IMR-90 (cell line): ENCODE measurements at places on chromosomes 16 and 17. TPM values are rescaled to one million over a fixed set of nuclear protein-coding genes. Genes with fewer than 3 reads are reported as not detected.

DNA sequence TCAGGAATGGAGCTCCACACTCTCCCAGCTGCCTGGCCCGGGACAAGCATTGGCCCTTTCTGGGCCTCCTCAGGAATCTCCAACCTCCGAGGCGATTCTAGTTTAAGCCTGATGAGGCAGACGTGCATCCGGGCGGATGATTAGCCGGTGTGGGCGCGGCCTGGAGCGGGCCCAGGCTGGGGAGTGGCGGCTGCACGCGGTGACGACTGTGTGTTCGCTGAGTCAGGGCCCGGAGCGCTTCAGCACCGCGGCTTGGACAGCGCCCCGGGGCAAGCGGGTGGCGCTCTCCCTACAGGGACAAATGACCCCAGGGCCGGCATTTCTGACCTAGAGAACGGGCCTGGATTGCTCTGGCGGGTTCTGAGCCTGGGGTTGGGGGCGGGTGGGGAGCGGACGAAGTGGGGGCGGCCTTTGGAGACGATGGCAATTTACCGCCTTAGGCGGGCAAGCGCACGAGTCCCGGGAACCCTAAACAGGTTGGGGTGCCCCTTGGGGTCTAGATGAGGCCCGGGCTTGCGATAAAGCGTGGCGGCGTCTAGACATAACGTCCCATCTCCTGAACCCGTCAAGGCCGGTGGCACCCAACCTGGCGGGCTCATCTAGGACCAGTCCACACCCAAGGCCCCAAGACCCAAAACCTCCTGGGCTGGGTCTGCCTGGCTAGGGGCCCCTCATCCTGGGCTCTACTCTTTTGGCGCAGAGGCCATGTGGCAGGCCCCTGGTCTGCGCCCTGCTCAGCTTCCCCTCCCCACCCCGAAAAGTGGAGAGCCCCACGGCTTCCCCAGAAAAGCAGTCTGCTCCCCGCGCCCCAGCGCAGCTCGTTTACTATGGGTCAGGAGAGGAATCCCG, 22.3 kb upstream of the ZNHIT3 start:
- no peaks in the 10 kb centered on the region for H3K36me3 ChIP-seq
- no peak overlapping the region for H3K27ac ChIP-seq
- H3K4me3 ChIP-seq = no peak overlapping the region
- peak; percentile 67 for DNase-seq
- no peaks in the 10 kb centered on the region for H3K4me1 ChIP-seq
- H3K27me3 ChIP-seq = peaks cover 7% of the 10 kb centered on the region

GRCh38 chr17:14437176-14437575, 136.3 kb downstream of the HS3ST3B1 start:
- H3K4me3 ChIP-seq = no peak overlapping the region
- no peak for DNase-seq
- no peaks in the 10 kb centered on the region for H3K36me3 ChIP-seq
- H3K4me1 ChIP-seq = no peaks in the 10 kb centered on the region
- no peak overlapping the region for H3K27ac ChIP-seq

GRCh38 chr17:40490289-40490853, 11.1 kb downstream of the TNS4 start:
- H3K27me3 ChIP-seq = no peaks in the 10 kb centered on the region
- H3K27ac ChIP-seq = peak overlapping the region; percentile 49
- H3K36me3 ChIP-seq = no peaks in the 10 kb centered on the region
- DNase-seq = peak; percentile 81

- no peaks in the 10 kb centered on the region for H3K27me3 ChIP-seq
- no peak for DNase-seq
- H3K4me3 ChIP-seq = no peak overlapping the region
- H3K36me3 ChIP-seq = no peaks in the 10 kb centered on the region
- no peaks in the 10 kb centered on the region for H3K4me1 ChIP-seq
Measured at GRCh38 chr16:73764321-73764720, 532.3 kb upstream of the PSMD7 start.

DNA sequence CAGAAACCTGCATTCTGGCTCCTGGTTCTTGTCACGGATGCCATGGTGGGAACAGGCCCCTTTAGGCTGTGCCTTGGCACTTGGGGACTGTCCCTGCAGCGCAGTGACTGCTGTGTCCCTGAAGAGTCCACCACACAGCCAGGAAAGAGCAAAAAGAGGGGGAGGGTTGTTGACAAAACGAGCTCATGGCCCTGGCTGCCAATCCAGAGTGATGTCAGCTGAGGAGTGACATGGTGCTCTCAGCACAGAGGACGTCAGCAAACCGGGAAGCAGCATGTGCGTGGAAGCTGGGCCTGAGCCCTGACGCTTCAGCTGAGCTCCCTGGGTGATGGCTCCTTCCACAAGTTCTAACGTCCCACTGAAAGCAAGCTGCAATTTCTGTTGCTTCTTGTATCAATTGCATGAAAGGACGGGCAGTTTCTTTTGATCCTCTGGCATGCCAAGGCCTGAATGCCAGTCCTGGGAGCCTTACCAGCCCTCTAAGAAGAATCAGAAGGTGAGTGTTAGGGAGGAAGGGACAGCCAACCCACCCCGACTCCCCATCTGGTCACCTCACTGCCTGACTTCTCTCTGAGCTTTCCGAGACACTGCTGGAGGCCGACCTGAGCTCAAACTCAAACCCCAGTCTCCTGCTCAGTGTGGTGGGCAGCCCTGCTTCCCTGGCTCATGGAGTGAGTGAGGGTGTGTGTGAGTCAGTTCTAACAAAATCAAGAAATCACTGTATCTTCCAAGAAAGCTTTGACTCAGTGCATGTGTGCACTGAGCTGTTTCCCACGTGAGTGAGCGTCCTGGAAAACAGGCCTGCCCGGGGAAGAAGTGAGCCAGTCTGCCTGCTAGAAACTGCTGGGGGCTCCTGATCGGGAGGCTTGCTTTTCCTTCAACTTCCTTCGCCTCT, 14.7 kb upstream of the WNT3 start:
- no peaks in the 10 kb centered on the region for H3K4me1 ChIP-seq
- no peak overlapping the region for H3K4me3 ChIP-seq
- H3K27me3 ChIP-seq = peaks cover 21% of the 10 kb centered on the region; the same call in 1 of the 2 replicates
- no peak overlapping the region for H3K27ac ChIP-seq

DNA sequence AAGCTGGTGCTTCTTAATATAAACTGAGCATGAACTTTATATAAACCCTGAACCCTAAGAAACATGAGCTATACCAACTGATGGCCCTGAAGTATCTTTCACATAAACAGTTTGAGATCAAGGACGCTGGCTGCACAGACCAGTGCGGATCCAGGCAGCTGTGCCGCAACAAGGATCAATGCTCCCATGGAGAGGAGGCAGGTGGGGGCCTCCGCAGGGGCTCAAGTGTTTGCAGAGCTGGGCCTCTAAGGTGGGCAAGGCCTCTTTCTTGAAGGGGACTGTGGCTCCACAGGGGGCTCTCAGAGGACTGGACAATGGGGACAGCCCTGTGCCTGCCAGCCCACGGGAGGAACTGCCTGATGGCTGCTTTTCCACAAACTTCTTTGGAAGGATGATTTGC, 46.0 kb downstream of the NDEL1 start:
- no peak for DNase-seq
- H3K4me3 ChIP-seq = no peak overlapping the region
- no peak overlapping the region for H3K27ac ChIP-seq
- no peaks in the 10 kb centered on the region for H3K27me3 ChIP-seq
- H3K36me3 ChIP-seq = peaks cover 64% of the 10 kb centered on the region

DNA sequence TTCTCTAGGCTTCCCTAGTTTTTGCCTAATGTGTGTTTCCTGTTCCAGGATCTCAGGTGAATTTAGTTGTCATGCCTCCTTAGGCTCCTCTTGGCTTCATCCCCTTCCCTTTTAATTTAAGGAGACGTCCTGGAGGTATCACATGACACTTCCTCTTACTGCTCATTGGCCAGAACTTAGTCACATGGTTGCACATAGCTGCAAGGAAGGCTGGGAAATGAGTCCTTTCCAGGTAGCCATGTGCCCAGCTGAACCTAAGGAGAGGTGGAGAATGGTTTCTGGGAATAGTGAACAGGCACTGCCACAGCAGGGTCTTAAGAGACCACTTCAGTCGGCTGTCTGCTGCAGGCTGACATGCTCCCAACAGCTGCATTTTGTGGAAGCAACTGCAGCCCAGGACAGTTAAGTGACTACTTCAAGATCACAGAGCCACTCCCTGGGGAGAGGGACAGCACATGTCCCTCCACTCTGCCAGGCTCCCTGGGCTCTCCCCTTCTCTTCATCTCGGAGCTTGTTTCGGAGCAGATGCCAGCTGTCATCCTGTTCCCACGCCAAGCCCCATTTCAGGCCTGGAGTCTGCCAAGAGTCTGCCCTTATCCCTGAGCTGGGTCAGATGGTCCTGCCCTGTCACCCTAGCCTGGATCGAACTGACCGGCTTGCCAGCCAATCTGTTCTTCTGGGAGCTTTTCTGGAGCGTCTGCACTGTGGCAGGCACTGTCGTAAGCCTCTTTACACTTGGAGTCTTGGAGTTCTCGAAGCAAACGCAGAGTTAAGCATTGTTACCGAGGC, 81.4 kb upstream of the FOXF1 start:
- no peak overlapping the region for H3K27ac ChIP-seq
- H3K27me3 ChIP-seq = no peaks in the 10 kb centered on the region; the same call in 1 of the 2 replicates
- peaks cover 5% of the 10 kb centered on the region; the same call in 1 of the 2 replicates for H3K4me1 ChIP-seq
- no peak for DNase-seq

- no peak overlapping the region for H3K27ac ChIP-seq
- H3K4me3 ChIP-seq = no peak overlapping the region
- H3K36me3 ChIP-seq = peaks cover 22% of the 10 kb centered on the region
- H3K27me3 ChIP-seq = no peaks in the 10 kb centered on the region
- peaks cover 24% of the 10 kb centered on the region for H3K4me1 ChIP-seq
Measured at GRCh38 chr16:70764632-70765031, 36.3 kb downstream of the VAC14 start.

DNA sequence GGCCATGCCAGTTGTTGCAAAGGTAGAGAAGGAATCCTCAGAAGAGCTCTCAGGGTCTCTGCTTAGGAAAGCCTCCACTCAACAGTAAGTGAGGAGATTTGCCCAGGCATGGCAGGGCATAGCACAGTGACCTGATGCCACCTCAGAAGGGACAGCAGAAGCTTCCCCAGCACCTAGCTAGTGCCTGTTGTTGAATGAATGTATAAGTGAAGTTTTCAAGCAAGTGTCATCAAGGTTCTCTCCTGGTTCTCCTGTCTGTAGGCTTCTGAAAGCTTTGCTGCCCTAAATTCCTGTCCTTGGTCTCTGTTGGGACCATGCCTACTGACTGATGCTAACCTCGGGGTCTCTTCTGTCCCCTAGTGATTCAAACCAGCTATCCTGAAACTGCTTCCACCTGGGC, 114.9 kb upstream of the TBX2 start:
- peak overlapping the region; percentile 62 for H3K27ac ChIP-seq
- no peak overlapping the region for H3K4me3 ChIP-seq
- H3K27me3 ChIP-seq = no peaks in the 10 kb centered on the region
- no peak for DNase-seq
- no peaks in the 10 kb centered on the region for H3K36me3 ChIP-seq
- H3K4me1 ChIP-seq = peaks cover 32% of the 10 kb centered on the region

GRCh38 chr16:76856112-76856511, 334.9 kb upstream of the MON1B start:
- no peaks in the 10 kb centered on the region for H3K36me3 ChIP-seq
- DNase-seq = no peak
- H3K27me3 ChIP-seq = no peaks in the 10 kb centered on the region
- no peak overlapping the region for H3K4me3 ChIP-seq
- no peak overlapping the region for H3K27ac ChIP-seq

GRCh38 chr17:50380369-50381259, 7.6 kb downstream of the EME1 start:
- no peaks in the 10 kb centered on the region for H3K27me3 ChIP-seq
- no peak for DNase-seq
- no peaks in the 10 kb centered on the region for H3K4me1 ChIP-seq
- H3K4me3 ChIP-seq = no peak overlapping the region
- no peak overlapping the region for H3K27ac ChIP-seq

- no peak overlapping the region for H3K27ac ChIP-seq
- peaks cover 27% of the 10 kb centered on the region for H3K4me1 ChIP-seq
- no peak for DNase-seq
- H3K36me3 ChIP-seq = no peaks in the 10 kb centered on the region
- no peak overlapping the region for H3K4me3 ChIP-seq
- no peaks in the 10 kb centered on the region for H3K27me3 ChIP-seq
Measured at GRCh38 chr17:10119203-10120108, 79.0 kb downstream of the GAS7 start.

DNA sequence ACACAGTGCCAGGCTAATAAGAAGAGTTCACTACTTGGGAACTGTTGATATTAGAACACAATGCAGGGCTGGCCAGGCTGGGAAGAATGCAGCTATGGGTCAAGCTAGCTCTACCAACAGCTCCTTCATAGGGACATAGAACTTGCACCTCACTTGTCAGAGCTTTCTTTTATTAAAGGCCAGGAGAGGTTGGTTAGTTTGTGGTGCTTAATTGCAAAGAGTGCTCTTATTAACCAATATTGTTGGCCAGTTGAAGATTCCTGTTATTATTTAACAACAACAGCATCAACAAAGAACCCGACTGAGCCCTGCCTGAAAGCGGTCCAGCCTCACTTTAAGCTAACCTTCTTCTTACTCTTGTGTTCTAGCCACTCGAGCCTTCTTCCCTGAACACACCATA, 43.4 kb upstream of the ANKFN1 start:
- H3K4me1 ChIP-seq = no peaks in the 10 kb centered on the region
- no peak overlapping the region for H3K27ac ChIP-seq
- no peak overlapping the region for H3K4me3 ChIP-seq
- no peak for DNase-seq

GRCh38 chr17:82257473-82257872, 16.0 kb downstream of the CSNK1D start:
- H3K4me3 ChIP-seq = no peak overlapping the region
- no peak for DNase-seq
- H3K27me3 ChIP-seq = no peaks in the 10 kb centered on the region
- H3K4me1 ChIP-seq = no peaks in the 10 kb centered on the region
- peaks cover 72% of the 10 kb centered on the region for H3K36me3 ChIP-seq

- H3K4me1 ChIP-seq = peaks cover 2% of the 10 kb centered on the region; the same call in 1 of the 2 replicates
- H3K27me3 ChIP-seq = no peaks in the 10 kb centered on the region
- H3K27ac ChIP-seq = no peak overlapping the region
- H3K4me3 ChIP-seq = peak overlapping the region; percentile 89
- DNase-seq = peak; percentile 53
Measured at GRCh38 chr17:76735006-76735405, 2.1 kb downstream of the SRSF2 start.

- H3K36me3 ChIP-seq = no peaks in the 10 kb centered on the region
- peak; percentile 55 for DNase-seq
- H3K4me3 ChIP-seq = peak within 1 kb of the TSS; percentile 37
- no peaks in the 10 kb centered on the region for H3K4me1 ChIP-seq
Measured at GRCh38 chr17:15341385-15341849, at the start of gene TEKT3. TSS of gene TEKT3 (minus strand) at chr17:15341597. CDS start at chr17:15331585, 10,012 bp downstream.

GRCh38 chr17:27354491-27355081, 60.7 kb downstream of the WSB1 start:
- no peaks in the 10 kb centered on the region for H3K36me3 ChIP-seq
- H3K4me3 ChIP-seq = no peak overlapping the region
- H3K4me1 ChIP-seq = peaks cover 8% of the 10 kb centered on the region
- DNase-seq = no peak

DNA sequence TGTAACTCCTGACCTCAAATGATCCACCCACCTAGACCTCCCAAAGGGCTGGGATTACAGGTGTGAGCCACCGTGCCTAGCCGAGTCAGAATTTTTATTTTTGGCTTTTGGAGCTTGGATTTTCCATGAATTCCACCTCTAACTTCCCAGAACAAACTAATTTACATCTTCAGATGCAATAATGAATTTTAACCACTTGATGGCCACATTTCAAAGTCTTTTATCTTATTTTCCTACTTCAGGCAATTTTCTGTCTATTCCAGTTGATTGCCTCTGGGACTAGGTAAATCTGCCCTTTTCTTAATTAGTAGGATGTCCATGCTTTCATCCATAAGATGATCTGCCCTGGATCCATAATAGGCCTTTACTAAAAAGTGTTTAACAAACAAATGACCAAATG, 156.4 kb upstream of the ANKFN1 start:
- H3K27ac ChIP-seq = no peak overlapping the region
- no peaks in the 10 kb centered on the region for H3K4me1 ChIP-seq
- no peaks in the 10 kb centered on the region for H3K27me3 ChIP-seq

The MSI2 gene
- 16.0 and 18.1 TPM in 2 replicates for total RNA-seq

The ACAP1 gene
- under 0.01 and 0.83 TPM in 2 replicates for total RNA-seq

The SLC5A2 gene
- total RNA-seq = under 0.01 TPM in 1 of 2 replicates, not detected in the other

The NTN1 gene
- total RNA-seq = under 0.01 TPM in 1 of 2 replicates, not detected in the other

The KCTD11 gene
- total RNA-seq = 10.6 and 10.8 TPM in 2 replicates
